Epithelial cell of esophagus (primary cell): ENCODE measurements at places on chromosomes 3 and 15.

DNA sequence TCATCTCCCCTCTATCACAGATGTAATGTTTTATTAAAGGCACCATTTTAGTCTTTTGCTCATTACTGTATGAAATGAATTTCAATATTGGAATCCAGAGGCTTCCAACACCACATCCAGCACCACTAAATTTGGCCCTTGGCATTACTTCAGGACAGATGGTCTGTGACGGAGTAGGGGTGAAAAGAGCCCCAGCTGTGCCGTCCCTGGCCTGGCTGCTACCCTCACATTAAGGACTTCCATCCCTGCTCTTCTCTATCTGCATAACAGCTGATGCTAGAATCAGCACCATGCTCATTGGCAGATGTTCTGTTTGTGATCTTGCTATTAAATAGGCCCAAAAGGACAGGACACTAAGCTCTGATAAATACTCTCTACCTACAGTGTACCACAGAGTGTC is 152.9 kb downstream of the IL1RAP start:
- no peak for DNase-seq

DNA sequence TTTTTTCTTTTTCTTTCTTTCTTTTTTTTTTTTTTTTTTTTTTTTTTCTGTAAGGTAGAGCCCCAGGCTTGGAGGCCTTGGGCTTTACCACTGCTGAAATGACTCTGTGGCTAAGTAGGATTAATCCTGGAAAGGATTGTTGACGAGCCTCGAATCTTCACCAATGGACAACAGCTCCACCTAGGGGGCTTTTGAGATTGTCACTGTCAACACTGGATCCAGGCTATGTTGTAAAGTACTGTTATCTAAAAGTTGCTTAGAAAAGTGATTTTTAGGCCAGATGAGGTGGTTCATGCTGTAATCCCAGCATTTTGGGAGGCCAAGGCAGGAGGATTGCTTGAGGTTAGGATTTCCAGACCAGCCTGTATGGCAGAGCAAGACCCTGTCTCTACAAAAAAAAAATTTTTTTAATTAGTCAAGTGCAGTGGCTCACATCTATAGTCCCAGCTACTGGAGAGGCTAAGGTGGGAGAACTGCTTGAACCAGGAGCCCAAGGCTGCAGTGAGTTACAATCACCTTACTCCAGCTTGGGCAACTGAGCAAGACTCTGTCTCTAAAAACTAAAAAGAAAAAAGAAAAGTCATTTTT is 41.6 kb downstream of the KLHL18 start:
- peak; percentile 82 for DNase-seq

- DNase-seq: peak; percentile 76
These were observed 663.7 kb downstream of the AGBL1 start for GRCh38 chr15:86743283-86743903.

DNA sequence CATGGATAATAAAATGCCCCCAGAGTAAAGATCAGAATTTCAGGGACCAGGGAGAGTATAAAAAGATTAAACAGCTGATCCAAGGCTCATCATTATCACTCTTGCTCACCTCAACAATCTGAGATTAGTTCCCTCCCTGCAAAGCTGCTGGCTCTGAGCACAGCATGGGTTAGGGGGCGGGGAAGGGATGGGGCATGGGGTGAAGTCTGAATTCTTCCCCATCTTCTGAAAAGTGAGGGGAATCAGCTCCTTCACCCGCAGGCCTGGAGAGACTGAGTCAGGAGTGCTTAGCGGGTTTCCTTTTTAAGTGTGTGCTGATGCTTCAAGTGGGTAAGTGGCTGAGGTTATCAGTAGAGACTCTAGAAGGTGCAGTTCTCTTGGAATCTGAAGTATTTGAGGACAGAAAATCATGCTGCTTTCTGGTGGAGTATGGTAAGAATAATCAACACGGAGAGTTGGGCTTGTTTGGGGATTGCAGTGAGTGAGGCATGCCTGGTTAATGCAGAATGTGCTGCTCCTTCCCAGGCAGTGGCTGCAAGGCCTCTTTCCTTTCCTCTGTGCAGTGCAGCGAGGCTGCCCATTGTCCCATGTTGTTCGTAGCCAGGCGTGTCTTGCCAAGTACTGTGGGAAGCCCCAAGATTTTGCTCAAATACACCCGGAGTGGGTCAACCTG is 59.2 kb upstream of the TRAK1 start:
- no peak for DNase-seq

GRCh38 chr3:135197246-135197645 is 402.2 kb downstream of the EPHB1 start:
- DNase-seq: no peak

GRCh38 chr3:161796780-161797179 is 300.2 kb downstream of the OTOL1 start:
- no peak for DNase-seq

DNA sequence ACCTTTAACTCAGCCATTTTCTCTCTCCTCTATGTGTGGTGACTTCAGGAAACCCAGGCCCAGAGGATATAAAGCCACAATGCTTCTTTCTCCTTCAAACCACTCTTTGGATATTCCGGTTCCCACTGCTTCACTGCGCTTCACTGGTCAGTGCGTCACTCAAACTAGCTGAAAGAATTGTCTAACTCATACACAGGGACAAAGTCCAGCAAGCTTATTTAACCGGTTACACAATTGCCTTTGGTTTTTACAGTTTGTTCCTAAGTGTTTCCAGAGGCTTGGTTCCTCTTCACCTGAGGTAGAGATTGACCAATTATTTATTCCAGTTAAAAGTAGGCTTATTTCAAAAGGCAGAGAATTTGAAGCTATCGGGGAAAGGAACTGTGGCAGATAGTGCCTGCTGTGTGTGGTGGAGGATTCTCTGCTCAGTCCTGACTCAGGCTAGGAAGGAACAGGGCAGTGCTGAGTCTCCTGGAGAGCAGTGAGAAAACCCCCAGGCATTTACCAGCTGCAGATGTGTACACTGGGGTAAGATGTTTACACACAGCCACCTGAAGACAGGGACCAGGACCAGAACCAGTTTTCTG is at the start of gene HGD:
Gene HGD, minus strand, starts transcription at position 145 of the 587 bp plus-strand sequence. Its CDS starts 128 bp downstream, at position 17.
- DNase-seq: peak; percentile 50

GRCh38 chr15:57654153-57654852 is 52.2 kb upstream of the POLR2M start:
- DNase-seq: peak; percentile 62

DNA sequence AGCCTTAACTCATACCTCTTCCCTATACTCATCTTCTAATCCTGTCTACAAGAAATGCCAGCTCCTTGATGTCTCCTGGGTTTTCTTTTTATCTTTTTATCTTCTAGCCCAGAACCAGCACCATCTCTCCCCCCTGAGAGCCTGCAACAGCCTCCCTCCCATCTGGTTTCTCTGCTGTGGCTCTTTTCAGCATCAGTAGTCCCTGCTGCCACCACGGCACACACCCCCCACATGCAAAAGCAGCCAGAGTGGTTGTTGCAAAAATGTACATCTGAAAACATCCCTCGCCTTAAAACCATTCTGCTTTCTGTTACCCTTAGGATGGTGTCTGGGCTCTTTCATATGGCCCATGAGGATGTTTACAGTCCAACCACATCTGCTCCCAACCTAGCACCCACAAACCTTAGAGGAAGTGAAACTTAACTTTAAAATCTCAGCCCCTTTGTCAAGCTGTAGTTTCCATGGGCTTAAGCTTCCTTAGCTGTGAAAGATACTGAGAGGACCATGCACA is 775 bp downstream of the TTC21A start:
- no peak for DNase-seq

DNA sequence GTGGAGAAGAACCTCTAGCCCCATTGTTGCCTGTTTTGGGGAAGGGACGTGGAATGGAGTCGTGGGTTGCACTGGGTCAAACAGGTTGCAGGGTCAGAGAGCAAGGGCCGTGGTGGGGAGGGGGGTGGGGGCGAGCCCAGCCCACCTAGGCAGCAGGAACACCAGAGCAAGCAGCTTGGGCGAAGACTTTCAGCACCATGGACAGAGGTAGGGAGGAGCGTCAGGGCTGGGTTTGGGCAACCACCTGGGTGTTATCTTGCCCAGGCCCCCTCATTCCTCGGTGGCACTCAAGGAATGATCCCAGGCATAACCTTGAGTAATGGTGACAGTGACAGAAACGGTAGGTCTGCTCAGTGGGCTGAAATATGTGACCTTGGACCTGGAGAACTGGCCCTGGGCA is 45.9 kb upstream of the TMEM115 start:
- peak; percentile 49 for DNase-seq

GRCh38 chr3:76131396-76132153 is 346.2 kb upstream of the ZNF717 start:
- DNase-seq: no peak
